CD4-positive, alpha-beta T cell treated with Interleukin-17A for 4 hours (primary cell): ENCODE measurements at places on chromosomes 12 and 14.
A peak's percentile ranks its signal among the peaks of the same experiment; 100 is the strongest.

DNA sequence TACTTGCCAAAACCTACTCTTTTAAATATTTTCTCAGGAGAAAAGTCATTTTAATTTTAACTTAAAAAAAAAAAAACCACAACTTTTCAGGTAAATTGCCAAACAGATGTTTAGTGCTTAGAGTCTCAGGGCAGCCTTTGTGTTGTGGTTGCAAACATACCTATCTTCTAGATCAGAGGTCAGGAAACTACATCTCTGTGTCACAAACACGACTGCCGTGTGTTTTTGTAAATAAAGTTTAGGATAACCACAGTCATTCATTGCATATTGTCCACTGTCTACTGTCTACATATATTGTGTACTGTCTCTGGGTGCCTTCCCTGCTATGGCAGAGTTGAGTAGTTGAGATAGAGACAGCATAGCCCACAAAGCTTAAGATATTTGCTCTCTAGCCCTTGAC is 48.9 kb downstream of the DYRK2 start:
- peak; percentile 32 for DNase-seq

GRCh38 chr12:62640910-62641448 is 174.4 kb downstream of the MON2 start:
- DNase-seq, result peak; percentile 40

DNA sequence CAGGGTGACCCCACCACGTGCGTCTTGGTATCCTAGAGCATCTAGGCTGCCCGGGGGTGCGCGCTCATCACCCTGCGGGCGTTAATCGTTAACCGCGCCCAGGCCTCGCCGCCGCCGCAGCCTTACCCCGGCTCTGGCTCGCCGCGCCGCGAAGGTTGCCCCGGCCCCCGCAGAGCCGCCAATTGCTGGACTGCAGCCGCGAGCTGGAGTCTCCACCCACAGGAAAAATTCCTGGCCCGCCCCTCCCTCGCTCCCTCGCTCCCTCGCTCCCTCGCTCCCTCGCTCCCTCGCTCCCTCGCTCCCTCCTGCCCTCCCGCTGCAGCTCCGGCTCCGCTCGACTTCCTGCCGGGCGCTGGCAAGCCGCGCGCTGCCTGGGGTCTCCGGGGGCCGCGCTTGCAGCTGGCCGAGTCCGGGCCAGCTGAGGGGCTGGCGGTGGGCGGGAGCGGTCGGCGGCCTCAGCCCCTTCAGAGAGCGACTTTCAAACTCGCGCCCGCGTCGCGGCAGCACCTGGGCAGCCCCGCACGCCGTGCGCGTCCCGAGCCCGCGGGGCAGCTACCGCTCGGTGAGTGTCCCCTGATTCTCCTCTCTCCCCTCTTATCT is at the start of gene PLEKHG3:
PLEKHG3 (plus strand) TSS at position 282 of the 600 bp plus-strand sequence. CDS start 23,208 bp downstream, outside the sequence.
- peak; percentile 49 for DNase-seq

DNA sequence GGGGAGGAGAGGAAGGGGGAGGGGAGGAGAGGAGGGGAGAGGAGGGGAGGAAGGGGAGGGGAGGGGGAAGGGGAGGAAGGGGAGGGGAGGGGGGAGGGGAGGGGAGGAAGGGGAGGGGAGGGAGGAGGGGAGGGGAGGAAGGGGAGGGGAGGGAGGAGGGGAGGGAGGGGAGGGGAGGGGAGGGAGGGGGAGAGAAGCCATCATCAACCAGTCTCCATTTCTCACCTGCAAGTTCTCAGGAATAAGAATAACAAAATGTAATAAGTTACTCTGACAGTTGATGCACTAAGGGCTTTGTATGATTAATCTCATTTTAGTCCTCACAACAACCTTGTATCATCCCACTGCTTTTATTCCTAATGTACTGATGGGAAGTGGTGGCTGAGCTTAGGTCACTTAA is 59.1 kb upstream of the TMEM263 start:
- DNase-seq, result no peak

- no peak for DNase-seq
These were observed 14.1 kb downstream of the C14orf132 start for GRCh38 chr14:96053248-96053599.

- DNase-seq, result no peak
These were observed 188.3 kb upstream of the C14orf180 start for GRCh38 chr14:104390941-104391901.

DNA sequence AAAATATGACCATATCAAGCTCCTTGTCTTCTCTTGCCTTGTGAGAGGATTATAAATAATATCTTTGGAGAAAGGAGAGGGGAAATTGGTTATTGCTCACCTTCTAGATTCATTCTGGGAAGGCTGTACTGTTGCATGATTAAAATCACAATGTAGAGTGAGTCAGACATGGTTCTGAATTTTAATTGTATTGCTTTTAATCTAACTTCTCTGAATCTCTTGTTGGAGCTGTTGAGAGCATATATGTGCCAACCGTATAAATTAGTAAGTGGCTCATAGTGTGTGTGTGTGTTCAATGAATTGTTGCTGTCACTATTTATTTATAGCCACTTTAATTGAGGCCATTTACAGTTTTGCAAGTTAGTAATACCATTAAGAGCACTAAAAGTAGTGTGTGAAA is 56.1 kb downstream of the KCNJ8 start:
- DNase-seq, result no peak

GRCh38 chr12:6373022-6373787 is 2.2 kb downstream of the SCNN1A start:
- DNase-seq, result no peak

DNA sequence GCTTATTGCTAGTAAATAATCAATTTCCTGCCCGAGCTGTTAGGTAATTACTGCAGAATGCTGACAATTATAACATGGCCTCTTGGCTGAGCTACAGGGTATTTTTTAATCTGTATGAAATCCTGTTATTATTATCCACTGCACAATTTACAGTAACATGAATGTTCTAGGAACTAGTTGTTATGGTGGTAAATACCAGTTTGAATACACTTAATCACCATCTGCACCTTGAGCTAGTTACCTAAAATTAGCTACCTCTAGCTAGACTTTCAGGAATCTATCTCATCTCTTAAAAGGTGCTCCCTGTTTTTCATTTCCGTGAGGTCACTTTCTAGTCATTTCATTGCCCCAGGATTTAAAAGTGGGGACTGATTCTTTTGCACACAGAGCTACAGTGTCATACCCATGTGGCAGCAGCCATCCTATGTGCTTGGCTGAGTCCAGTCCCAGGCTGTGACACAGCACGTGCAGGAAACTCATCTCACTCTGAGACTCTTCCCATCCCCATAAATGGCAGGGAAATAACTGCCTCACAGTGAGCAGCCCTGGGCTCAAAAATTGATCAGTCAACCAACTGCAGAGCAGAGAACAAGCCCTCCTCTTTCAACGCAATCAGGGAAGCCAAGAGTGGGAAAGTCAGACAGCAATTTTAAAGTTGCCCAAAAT is 37.6 kb downstream of the DCP1B start:
- DNase-seq, result no peak

DNA sequence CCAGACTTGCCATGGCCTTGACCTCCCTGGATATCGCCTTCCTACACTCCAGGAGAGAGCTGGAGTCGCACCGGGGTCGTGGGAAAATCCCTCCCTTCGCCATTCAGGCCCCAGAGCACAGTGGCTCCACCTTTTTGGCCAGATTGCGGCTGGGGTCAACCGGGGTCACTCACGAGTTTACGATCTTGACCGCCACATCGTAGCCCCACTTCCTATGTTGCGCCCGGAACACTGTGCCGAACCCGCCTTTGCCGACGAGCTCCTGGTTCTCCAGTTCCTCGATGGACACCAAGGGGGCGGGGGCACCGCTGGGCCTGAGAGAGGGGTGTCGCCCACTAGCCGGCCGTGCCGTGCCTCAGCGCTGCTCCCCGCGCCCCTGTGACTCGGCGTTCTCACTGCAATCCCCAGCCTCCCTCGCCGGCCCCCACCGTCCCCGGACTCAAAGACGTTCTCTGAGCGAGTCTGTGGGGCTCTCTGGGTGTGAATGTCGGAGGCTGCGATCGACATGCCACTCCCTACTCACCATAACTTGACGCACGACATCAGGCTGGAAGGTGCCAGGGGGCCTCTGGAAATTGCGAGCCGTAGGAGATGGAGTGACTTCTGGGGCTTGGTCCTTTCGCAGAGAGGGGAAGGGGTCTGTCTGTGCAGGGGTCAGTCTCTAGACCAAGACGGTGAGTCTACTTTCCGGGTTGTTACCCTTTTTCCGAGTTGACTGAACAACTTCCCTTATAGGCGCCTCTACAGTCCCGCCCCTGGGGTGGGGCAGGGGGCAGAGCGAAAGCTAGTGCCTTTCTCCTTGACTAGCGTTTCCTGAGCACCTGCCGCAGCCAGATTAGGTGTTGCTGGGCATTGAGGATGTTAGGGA is at the start of gene RIPK3:
RIPK3 (minus strand) TSS at position 708 of the 868 bp plus-strand sequence; CDS start at position 543, 165 bp downstream.
- peak; percentile 85 for DNase-seq

DNA sequence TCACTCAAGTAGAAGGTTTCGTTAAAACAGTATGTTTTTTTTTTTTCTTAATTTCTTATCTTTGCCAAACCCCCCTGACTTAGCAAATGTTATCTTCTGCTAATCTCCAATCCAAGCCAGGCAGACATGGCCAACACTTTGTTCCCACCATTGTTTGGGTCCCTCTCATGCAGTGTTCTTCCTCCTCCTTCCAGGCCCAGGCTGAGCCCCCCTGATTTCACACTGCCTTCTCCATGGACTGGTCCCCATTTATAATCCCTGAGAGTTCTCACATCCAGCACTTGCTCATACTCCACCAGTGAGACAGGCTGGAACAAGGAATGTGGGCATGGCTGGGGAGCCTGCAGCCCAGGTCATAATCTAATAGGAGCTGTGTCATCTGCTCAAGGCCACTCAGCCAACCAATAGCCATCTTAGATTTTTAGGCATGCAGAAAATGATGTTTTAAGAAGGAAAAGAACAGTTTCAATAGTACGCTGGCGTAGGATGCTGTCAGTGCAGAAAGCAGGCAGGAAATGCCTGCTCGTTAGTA is 238.4 kb upstream of the CCDC196 start:
- DNase-seq, result no peak

GRCh38 chr12:48157889-48158370 is 615 bp upstream of the ASB8 start:
- DNase-seq, result peak; percentile 21

DNA sequence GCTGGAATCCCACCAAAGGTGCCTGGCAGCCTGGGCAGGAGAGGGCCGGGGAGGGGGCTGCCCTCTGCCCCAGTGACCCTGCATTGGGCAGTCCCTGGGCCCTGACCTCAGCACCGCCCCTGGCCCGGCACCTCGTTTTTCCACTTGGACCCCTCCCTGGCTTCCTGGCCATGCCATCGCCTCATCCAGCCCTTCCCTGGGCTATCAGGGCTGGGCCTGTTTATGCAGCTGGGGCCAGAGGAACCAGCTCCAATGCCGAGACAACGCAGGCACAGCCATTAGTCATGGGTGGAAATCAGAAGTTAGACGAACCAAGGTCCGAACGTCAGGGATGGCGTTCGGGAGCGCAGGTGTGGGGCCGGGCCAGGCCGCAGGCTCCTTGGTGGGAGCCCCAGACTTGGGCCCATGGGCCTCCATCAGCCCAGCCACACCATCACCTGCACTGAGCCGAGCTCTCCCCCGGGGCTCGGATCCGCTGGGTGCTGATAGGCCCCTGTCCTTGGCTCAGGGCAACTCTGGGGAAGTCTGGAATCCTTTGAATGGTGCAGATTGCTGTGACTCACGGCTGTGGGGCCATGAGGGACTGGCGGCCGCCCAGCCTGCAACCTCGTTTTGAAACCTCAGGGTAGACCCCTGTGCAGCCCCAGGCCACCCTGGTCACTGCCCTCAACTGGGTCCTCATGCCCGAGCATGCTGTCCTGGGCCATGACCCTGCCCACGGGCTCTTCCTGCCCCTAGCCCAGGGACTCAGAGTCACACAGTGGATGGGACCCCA is 169.4 kb downstream of the KIF26A start:
- no peak for DNase-seq

GRCh38 chr12:107917912-107918800 is 143.7 kb downstream of the ASCL4 start:
- no peak for DNase-seq

- DNase-seq, result no peak
These were observed 96.8 kb downstream of the LGR5 start for GRCh38 chr12:71536279-71536938.

DNA sequence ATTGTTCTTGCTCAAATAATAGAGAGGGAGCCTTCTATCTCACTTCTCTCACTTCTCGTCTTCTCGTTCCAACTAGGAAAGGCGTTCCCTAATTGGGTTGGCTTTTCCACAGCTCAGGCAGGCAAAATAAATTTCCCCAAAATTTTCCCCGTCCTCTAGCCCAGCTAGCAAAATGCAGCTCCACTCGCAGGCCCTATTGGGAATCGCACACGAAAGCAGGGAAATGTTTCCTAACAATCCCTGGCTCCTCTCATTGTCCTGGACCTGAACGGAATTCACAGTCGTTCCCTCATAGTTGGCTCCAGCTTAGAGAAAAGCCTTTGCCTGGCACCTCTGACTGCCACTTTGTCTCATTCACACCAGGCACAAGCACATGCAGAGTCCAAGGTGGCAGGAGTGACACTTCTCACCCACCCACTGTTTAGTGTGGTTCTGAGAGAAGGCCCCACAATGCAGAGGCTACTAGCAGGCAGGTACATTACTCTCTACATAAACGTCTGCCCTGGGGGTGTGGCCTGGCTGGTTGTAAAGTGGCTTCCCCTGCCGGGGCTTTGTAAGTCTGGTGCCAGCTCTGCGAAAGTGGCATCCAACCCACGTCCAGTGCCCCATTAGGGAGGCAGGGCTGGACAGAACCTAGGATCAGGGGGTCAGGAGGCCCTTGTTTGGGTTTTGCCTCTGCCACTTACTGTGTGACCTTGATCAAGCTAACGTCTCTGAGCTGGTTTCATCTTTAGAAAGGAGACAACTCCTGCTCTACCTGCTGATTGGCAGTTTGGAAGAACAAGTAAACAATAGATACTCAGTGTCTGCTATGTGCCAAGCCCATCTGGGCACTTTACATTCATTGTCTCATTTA is 4.2 kb downstream of the SERPINA10 start:
- DNase-seq, result no peak

DNA sequence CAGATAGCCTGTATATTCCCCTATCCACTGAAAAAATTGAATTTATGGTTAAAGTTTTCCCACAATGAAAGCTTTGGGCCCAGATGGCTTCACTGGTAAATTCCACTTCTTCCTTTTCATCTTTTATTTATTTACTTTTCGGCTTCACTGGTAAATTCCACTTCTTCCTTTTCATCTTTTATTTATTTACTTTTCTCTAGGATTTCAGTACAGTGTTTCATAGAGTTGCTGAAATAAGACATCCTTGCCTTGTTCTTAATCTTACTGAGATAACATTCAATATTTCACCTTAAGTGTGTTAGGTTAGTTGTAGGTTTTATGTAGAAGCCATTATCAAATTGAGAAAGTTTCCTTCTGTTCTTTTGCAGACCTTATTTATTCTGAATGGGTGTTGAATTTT is 18.9 kb upstream of the KLRG1 start:
- DNase-seq, result no peak

GRCh38 chr12:62724947-62725451 is 210.0 kb downstream of the PPM1H start:
- no peak for DNase-seq

DNA sequence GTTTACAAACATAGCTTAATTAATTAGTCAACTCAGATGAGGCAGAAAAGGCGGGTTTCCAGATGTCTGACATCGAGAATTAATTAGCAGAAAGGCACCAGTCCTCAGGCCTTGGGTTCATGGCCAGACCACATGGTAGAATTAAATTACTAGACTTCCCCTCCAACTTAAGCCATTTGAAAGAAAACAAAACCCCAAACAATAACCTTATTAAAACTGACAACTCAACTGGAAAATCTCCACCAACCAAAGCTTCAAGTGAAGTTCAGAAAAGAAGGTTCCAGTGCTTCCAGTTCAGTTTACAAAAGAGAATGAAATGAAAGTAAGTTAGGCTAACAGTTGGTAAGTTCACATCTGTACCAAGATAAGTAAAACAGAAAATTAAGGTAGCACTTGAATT is 349.5 kb downstream of the GRIN2B start:
- DNase-seq, result no peak
